CD4-positive, alpha-beta T cell treated with Interleukin-4 for 1 hour (primary cell): ENCODE measurements at places on chromosomes 11 and 22.

- no peak for DNase-seq
Measured at GRCh38 chr22:47423861-47424820, 661.7 kb downstream of the TBC1D22A start.

GRCh38 chr11:124899383-124900145 lies 1.9 kb upstream of the ROBO4 start:
- no peak for DNase-seq

DNA sequence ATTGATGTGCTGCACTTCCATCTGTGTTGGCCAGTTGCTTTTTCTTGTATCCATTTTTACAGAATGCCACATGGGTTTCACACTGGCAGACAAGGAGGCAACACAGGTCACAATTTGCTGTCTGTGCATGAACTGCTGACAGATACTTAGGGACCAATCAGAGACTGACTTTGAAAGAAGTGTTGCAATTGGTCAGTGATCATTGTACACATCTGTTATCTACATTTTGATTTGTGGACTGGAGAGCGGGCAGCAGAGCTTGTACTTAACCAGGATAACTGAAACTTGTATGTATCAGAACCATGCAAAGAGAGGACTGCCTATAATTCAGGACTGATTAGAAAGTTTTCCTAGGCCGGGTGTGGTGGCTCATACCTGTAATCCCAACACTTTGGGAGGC lies 21.8 kb downstream of the PRR5 start:
- peak; percentile 26 for DNase-seq

DNA sequence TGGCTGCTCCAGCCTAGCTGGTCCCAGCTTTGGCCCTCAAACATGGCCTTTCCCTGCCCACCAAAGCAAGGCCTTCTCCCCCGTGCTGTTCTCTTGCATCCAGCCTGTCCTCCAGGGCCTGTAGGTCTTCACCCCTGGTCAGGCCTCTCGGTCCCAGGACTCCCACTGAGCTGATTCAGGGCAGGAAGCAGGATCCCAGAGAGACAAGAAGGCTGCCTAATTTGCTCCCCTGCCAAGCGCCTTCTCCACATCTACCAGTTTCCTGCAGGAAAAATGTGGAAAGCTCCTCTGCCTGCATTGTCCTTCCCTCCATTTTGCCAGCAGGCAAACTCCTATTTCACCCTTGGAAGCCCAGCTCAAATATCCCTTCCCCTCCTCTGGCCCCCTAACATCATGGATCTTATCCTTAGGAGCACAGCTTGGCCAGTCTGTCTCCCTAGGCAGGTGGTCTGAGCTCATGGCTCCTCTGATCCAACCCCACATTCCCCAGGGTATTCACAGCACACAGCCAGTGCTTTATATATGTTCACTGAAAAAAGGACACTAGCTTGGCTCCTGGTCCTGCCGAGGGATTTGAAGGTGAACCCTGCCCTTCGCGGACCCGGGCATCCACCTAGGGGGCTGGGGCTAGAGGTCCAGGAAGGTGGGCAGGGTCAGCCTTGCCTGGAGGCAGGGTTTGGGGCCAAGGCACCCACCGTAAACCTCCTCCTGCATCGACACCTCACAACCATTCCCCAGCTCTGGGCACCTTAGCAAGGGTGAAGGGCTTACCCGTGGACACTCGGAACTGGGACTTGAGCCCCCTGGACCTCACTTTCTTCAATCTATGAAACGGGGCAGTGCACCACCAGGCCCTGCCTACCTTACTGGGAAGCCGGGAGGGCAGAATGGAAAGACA lies 968 bp downstream of the RHBDD3 start:
- no peak for DNase-seq

DNA sequence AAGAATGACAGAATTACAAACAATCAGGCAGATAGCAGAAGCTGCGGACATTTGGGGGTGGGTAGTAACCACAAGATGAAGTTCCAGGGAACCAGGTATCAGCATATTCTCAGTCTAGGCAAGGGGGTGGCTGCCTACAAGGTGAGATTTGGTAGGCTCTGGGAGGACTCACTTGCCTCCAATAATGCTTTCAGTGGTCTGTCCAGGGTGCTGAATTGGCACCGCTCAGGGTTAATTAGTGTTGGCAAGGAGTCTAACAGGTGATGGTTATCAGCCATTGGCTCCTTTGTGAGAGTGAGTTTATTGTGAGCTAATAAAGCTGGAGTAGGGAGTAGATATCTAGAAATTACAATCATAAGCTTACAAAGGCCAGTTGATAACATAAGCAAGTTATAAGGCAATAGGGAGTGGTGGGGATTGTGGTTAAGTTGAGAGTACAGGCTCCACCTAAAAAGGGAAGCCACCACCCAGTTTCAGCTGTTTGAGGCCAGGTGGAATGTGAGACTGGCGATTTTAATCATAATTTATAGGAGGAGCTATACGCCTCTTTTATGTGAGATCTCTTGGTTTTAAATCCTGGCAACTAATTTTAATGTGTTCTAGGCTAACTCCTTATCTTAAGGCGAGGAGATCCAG lies 320.5 kb downstream of the MIAT start:
- no peak for DNase-seq

GRCh38 chr22:22731374-22731676 lies 86.9 kb downstream of the GGTLC2 start:
- no peak for DNase-seq

- no peak for DNase-seq
Measured at GRCh38 chr11:78659326-78660270, 84.9 kb upstream of the NARS2 start.

DNA sequence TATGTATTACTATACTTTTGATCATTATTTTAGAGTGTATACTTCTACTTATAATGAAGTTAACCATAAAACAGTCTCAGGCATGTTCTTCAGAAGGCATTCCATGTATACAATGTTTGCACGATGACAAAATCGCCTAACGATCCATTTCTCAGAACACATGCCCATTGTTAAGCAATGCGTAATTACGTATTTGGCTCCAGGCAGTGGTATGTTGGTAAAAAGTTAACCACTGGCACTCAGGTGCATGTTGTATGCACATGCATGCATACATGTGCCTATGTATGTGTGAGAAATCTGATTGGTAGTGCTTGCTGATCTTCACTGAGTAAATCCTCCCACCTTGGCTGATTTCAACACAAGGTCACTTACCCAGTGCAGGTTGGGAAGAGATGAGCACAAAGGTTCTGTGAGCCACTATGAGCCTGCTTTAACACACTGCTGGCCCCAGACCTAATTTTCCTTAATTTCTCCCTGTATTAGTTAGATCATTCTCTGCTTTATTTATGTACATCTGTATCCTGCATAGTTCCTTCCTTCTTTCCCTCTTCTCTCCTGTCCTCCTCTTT lies 164.6 kb downstream of the ARHGAP42 start:
- no peak for DNase-seq

DNA sequence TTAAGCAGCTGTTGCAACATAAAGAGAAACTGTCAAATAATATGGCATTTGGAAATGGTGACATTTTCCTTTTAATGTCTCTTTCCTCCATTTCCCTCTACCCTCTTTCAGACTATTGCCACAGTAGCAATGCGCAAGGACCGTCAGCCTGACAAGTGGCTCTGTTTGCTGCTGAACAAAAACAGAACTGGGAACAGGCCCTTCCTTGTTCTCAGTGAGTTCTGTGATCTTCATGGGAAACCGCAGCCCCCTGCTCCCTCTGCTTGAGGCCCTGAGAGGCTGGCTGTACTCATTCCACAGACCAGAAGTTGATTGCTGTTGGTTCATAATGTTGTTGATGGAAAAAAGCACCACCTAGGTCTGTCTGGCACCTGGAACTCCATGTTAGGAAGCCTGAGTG lies 559.7 kb downstream of the OPCML start:
- no peak for DNase-seq

- DNase-seq, result no peak
Measured at GRCh38 chr22:27100789-27101188, 443.4 kb downstream of the MIAT start.

DNA sequence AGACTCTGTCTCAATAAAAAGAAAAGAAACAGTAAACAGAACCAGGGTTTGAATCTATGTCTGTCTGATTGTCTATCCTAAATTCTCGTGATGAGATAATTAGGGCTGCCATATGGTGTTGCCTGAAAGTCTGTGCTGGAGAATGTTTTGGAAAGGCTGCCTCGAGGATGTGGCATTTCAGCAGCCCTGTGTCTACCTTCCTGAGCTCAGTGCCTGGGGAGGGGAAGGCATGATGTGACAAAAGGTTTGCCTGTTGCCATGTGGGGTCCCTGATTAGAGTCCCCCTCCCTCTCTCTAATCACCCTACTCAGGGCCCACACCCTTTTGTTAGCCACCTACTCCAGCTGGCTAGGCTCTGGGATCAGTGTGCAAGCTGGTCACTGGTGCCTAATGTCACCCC lies 15.2 kb downstream of the CD82 start:
- no peak for DNase-seq

GRCh38 chr11:31819621-31820437 lies 8.7 kb upstream of the PAX6 start:
- no peak for DNase-seq

- no peak for DNase-seq
Measured at GRCh38 chr22:33007485-33007884, 50.7 kb downstream of the SYN3 start.

DNA sequence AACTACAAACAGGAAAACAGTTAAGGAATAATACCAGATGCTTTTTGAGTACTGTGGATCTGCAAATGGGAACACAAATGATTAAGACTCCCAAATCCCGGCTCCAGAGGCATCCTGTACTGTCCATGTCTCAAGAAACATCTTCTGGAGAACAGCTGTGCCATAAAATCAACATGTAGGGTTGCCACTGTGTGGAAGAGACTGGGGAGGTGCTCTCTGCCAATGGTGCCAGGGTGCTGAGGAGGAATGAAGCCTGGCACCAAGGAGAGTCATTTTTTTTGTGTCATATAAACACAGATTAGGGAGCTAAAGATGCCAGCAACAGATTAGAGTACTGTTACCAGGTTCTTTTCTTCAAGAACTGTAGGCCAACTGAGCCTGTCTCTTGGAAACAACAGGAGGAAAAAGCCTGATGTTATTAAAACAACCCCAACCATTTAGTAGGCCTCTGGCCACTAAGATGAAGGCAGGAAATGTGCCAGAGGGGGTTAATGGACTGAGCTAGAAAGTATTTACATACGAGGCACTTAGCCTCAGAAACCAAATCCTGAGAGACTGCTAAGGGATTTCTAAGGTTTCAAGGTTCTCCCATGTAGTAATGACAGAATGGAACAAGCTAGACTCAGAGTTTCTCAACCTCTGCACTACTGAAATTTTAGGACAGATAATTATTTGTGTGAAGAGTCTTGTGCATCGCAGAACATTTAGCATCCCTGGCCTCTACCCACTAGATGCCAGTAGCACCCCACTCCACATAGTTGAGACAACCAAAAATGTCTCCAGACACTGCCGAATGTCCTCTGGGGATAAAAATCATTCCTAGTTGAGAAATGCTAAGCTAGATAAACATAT lies 54.6 kb upstream of the CHRM4 start:
- no peak for DNase-seq
